ENCODE measurements at places on chromosomes 3 and 15.

DNA sequence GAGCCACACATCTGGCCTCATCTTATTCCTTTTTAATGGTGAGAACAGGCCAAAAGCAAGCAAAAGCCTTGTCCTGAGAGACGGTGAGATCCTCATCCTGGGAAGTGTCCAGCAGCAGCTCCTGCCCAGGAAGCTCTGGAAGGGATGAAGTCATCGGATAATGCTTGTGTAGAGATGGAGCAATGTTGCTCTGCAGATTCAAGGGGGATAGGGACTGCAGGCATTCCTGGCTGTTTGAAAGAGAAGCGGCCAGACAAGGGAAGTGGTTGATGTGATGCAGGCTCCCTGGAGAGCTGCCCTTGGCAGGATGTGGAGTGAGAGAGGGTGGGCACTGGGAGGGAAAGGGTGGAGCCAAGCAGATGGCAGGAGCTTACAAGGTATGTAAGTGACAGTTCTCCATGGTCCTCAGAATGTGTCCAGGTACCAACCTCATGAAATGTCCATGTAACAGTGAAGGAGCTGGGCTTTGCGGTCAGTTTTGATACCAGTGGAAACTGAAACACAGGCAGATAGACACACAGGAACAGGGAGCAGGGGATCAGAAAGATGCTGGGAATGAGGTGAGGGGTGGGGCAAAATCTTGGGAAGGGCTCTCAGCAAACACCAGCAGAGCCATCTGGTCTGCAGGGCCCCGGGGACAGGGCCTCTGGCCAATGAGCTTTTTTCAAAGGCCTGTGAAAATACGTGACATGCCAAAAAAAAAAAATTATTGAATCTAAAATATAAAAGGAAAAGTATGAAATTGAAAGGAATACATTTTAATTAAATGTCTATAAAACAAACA is 32.2 kb upstream of the LACTB start:
- DNase-seq = no peak

DNA sequence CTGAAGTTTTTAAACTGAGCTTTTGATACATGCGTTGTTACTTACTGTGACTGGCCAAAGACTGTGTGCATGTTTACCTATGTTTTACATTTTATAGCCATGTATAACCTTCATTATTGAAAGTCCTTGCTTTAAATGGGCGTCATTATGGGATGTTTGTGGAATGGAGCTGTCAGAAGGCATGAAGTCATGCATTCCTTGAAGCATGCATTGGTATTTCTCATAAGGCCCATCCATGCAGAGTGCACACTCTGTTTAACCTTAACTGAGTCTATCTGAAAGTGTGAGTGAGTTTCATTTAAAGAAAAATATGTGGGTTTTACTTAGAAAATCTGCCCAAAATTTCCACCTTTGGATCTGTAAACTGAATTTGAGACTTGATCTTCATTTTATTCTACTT is 51.1 kb downstream of the PSMD6 start:
- DNase-seq = no peak

DNA sequence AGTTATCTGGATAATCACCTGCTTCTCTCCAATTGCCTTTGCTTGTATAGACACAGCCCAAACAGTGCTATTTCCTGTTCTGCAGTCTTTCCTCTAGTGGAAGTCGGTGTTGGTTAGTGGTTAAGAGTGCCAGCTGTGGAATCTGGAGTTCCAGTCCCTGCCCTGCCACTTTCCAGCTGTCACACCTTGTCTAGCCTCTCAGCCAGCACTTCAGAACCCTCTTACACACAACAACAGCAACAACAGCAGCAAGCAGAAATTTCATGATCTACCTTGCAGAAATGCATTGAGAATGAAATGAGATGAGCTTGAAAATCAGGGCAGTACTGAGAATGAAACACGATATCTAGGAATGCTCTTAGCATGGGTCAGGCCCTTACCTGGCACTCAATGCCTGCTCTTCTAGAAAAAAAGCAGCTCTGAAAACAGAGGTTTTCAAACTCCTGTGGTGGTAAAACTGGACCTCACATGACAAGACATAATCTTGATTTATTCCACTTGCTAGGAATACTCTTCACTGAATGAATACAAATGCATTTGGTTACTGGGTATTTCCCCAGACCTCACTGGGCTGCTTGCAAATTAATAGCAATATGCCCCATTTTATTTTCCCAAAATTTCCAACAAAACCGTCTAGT is 3.3 kb upstream of the WNT5A start:
- no peak for DNase-seq

DNA sequence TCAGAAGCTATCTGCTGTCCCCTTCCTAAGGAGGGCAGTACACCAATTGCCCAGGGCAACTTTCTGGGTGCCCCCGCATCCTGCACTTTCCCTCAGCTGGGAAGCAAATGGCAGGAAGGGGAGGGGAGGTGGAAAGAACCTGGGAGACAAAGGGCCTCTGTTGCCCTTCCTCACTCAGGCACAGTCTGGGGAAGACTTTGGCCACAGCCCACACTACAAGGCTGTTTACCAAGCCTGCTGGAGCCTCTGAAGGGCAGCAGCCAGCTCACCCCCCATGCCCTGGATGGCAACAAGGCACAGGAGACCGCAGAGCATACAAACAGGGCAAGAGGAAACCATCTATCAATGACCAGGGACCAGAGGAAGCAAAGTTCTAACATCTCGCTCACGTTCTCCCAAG is 42.4 kb downstream of the ARRDC4 start:
- no peak for DNase-seq

- DNase-seq = no peak
Observed at GRCh38 chr3:186152889-186153292, 44.0 kb upstream of the ETV5 start.

GRCh38 chr15:88518903-88519302 is 27.6 kb downstream of the DET1 start:
- no peak for DNase-seq

DNA sequence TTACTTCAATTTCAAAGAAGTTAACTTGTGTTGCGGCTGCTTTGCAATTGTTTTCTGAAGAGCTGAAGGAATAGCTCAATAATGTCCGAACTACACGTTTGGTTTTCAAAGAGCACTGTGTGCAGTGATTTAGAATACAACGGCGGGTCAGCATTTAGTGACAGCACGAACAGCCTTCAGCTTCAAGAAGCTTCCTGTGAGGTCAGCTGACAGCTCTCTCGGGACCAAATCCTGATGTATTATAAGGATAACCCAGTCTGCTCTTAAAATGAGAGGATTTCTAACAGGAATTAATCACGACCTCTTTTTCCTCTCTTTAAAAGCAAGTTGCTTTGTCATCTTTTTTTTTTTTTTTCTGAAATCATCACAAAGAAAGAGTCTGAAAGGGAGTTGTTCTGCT is 97.9 kb upstream of the UNC13C start:
- DNase-seq = no peak

DNA sequence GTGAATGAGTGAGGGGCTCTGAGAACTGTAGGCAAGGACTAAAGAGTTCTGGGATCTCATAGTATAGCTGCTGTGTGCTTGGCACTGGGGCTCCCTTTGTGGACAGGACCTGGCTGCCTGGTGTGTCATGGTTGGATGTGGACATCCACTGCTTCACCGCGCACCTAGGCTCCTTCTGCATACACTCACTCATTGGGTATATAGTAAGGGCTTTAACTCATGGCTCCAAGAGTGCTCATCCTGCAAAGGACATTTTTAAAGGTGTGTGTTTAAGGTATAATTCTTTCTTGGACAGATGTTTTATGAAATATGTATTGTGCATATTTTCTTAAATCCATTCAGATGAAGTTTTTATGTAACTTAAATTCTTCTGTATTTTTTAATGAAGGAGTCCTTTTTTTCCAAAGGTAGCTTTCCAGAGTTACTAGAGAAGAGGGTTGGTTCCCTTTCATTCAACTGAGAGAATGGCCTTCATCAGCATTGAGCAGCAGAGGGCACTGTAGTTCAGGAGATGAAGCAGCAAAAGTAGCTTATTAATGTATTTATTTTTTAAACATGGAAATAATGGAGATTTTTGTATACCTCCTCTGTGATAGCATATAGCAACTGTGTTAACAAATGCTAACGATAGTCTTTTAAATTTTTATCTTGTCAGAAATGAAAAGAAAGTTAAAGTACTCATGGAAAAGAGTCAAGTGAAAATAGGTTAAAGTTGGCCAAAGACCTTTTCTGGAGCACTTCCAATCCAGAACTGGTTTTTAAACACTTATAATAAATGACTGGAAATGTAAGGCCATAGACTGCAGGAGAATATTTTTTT is 25.2 kb downstream of the OXNAD1 start:
- DNase-seq = peak; percentile 58

- DNase-seq = no peak
Observed at GRCh38 chr15:67744331-67745072, 80.8 kb upstream of the SKOR1 start.

DNA sequence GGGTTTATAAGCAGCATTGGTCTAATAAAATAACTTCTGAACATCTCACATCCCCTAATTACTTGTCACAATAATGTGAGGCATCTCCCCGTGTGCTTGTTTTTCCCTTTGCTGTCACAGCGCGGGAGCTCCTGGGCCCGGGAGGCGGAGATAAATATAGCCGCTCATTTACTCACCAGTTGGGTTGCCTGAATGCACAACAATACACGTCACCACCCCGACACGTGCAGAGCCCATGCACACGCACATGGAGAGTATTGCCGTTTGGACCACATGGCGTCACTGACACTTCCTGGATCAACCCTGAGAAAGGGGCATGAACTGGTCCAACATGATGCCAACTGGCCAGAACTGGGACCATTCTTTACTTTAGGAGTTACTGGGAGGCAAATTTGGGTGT is 76.2 kb downstream of the MRPL46 start:
- no peak for DNase-seq

GRCh38 chr3:135991621-135992020 is 26.1 kb downstream of the PPP2R3A start:
- DNase-seq = no peak

GRCh38 chr15:101320501-101321052 is 25.5 kb upstream of the SNRPA1 start:
- DNase-seq = peak; percentile 52

- no peak for DNase-seq
Observed at GRCh38 chr3:165748094-165748493, 89.1 kb downstream of the BCHE start.

DNA sequence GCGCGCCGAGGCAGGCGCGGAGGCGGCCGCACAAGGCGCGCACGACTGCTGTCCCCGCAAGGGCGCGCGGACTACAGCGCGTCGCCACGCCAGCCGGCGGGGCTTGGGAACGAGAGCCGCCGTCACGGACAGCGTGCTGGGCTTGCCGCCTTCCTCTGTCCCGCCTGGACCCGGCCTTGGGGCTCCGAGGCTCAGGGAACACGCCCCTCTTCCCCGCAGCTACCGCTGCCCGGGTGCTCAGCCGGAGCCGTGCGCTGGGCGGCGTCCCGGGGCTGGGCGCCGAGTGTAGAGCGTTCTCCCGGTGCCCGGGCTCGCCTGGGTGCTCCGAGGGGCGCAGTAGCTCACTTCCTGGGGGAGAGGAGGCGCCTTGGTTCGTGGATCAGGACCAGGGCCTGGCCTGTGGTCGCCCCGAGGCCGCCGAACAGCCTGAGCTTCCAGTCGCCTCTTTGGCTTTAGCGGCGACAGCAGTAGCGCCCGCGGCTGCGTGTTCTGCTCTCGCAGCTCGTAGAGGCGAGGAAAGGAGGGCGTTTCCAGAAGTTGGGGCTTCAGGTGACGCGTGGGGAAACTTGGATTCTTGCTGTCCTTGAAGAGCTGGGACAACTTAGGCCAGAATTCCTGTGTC is 226.7 kb upstream of the C2CD4B start:
- DNase-seq = peak; percentile 8

DNA sequence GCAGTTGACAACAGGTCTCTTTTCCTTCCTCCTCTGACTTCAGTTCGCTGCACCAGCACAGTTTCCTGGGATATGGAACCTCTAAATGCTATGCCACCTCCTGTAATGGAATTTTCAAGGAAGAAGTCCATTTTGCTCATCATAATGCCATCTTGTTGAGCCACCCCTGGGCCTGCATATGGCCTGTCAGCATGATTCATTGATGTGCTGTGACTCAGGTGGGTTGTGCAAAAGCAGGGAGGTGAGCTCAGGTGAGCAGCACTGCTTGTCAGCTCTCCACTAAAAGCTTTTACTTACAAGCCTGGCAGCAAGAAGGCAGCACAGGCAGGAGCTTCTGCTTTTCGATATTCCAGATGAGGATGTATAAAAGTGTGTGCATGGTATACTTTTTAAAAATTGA is 247.1 kb upstream of the LMCD1 start:
- no peak for DNase-seq

DNA sequence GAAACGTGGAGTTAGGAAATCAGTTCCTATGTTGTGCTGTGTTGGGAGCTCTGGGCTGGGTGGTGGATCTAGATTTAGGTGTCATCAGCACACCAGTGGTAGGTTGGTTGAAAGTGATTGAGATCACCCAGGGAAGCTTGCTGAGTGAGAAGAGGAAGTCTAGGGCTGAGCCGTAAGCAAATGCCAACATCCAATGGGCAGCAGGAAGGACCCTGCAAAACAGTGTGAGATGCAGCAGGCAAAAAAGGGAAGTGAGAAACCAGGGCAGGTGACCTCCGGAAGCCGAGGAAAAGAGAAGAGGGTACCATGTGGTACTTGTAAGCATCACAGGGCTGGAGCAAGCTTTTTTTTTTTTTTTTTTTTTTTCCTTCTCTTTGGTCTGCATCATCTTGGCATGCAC is 15.9 kb upstream of the COPG1 start:
- no peak for DNase-seq

GRCh38 chr3:30198162-30198561 is 408.2 kb upstream of the TGFBR2 start:
- DNase-seq = no peak

DNA sequence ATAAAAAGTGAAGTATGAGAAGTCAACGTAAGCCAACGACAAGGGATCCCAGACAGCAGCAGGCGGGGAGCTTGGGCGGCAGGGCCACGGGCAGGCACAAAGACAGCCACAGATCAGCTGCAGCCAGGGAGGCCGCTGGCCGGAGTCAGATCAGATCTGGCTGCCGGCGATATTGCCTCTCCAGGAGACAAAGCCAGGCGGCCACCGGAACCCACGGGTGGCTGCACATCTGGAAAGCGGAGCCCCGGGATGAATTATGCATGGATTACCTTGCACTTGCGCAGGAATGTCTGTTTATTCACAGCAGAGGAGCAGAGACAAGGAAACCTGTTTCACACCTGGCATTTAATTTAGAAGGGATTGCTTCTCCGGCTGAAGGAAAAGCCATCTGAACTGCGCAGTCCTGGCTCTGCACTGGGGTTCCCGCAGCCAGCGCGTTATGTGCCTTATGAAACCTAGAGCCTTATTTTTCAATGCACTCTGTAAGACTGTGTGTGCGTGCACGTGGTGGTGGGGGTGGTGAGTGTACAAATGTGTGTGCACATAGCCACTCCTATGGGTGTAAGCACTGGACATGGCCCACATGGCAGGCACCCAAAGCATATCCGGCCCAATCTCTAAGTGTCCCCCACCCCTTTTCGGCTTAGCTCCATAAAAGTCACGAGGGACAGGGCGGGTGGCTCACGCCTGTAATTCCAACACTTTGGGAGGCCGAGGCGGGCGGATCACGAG is 427.8 kb upstream of the MCTP2 start:
- DNase-seq = no peak

GRCh38 chr3:142863010-142863817 is 25.7 kb downstream of the PCOLCE2 start:
- DNase-seq = no peak

Measured in activated CD4-positive, alpha-beta T cell treated with anti-CD3 and anti-CD28 coated beads, Interleukin-2, amount 50 U/mL, for 1 hour (primary cell).